Kidney (tissue), 22 donors: ENCODE measurements at places on chromosomes 7 and 10. TPM values are rescaled to one million over a fixed set of nuclear protein-coding genes. Genes with fewer than 3 reads are reported as not detected.

DNA sequence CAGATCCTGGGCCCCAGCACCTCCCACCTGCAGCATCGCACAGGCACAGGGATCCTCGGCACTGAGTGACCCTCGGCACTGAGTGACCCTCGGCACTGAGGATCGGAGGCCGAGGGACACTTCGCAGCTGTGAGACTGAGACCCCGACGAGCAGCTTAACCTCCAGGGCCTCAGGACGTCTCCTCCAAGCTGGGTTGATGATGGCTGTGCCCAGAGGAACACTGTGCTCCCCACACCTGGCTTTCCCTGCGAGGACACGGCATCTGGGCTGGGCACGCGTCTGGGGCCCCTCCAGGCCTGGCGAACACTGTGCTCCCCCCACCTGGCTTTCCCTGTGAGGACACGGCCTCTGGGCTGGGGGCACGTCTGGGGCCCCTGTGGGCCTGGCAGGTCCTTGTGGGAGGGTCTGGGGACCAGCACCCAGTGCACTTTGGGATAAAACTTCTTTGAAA is 158.3 kb upstream of the PPP2R2D start:
- no peak overlapping the region for H3K4me3 ChIP-seq
- H3K4me1 ChIP-seq, result no peaks in the 10 kb centered on the region
- DNase-seq, result no peak
- no peaks in the 10 kb centered on the region for H3K27me3 ChIP-seq
- no peak overlapping the region for H3K27ac ChIP-seq

DNA sequence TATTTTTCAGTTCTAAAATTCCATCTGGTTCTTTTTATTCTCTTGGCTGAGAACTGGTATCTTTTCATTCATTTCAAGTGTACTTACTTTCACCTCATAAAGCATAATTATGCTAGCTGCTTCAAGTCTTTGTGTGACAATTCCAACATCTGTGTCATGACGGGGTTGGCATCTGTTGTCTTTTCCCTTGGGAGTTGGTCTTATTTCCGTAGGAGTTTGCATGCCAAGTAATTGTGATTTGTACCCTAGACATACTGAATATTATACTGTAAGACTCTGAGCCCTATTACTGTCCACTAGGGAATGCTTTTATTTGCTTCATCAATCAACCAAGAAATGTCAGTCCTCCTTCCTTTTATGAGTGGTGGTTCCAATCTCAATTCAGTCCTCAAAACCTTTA is 24.6 kb upstream of the HUS1 start:
- no peaks in the 10 kb centered on the region for H3K4me1 ChIP-seq
- no peak overlapping the region for H3K4me3 ChIP-seq

MBLAC1 gene
- total RNA-seq, result 2.4 TPM

- H3K4me3 ChIP-seq, result no peak overlapping the region
- H3K27me3 ChIP-seq, result no peaks in the 10 kb centered on the region
- peaks cover 3% of the 10 kb centered on the region for H3K4me1 ChIP-seq
Measured at GRCh38 chr10:70139997-70140250, 6.6 kb downstream of the TYSND1 start.

TMEM178B gene
- total RNA-seq, result 20.0 TPM

HOXA7 gene
- total RNA-seq, result 31.3 TPM

CTBP2 gene
- 111 TPM for total RNA-seq

GRCh38 chr7:110534241-110534931 is 556.5 kb upstream of the LRRN3 start:
- H3K4me3 ChIP-seq, result no peak overlapping the region
- H3K36me3 ChIP-seq, result no peaks in the 10 kb centered on the region
- no peaks in the 10 kb centered on the region for H3K4me1 ChIP-seq
- no peak for DNase-seq

- no peak overlapping the region for H3K4me3 ChIP-seq
- no peak for DNase-seq
- no peaks in the 10 kb centered on the region for H3K27me3 ChIP-seq
- no peak overlapping the region for H3K27ac ChIP-seq
Measured at GRCh38 chr10:93098816-93099215, 25.1 kb downstream of the CYP26A1 start.

- no peaks in the 10 kb centered on the region for H3K27me3 ChIP-seq
- H3K4me1 ChIP-seq, result no peaks in the 10 kb centered on the region
- no peak for DNase-seq
- H3K36me3 ChIP-seq, result no peaks in the 10 kb centered on the region
- no peak overlapping the region for H3K27ac ChIP-seq
Measured at GRCh38 chr10:62178568-62178967, 90.1 kb downstream of the RTKN2 start.

IL2RA gene
- 11.9 TPM for total RNA-seq

GRCh38 chr7:50121286-50121685 is 28.2 kb upstream of the ZPBP start:
- no peaks in the 10 kb centered on the region for H3K4me1 ChIP-seq
- no peak overlapping the region for H3K4me3 ChIP-seq
- H3K27me3 ChIP-seq, result no peaks in the 10 kb centered on the region
- no peaks in the 10 kb centered on the region for H3K36me3 ChIP-seq

- no peaks in the 10 kb centered on the region for H3K36me3 ChIP-seq
- H3K4me1 ChIP-seq, result peaks cover 5% of the 10 kb centered on the region
- peak overlapping the region; percentile 8 for H3K27ac ChIP-seq
- H3K4me3 ChIP-seq, result no peak overlapping the region
- DNase-seq, result no peak
Measured at GRCh38 chr10:100970914-100971811, 1.9 kb downstream of the SEMA4G start.

MPP7 gene
- 11.6 TPM for total RNA-seq

- no peaks in the 10 kb centered on the region for H3K36me3 ChIP-seq
- H3K4me1 ChIP-seq, result no peaks in the 10 kb centered on the region
- DNase-seq, result no peak
- no peak overlapping the region for H3K27ac ChIP-seq
- no peak overlapping the region for H3K4me3 ChIP-seq
- no peaks in the 10 kb centered on the region for H3K27me3 ChIP-seq
Measured at GRCh38 chr10:111590703-111591102, 513.9 kb downstream of the ADRA2A start.

- H3K4me1 ChIP-seq, result peaks cover 7% of the 10 kb centered on the region
- no peaks in the 10 kb centered on the region for H3K27me3 ChIP-seq
- no peak overlapping the region for H3K27ac ChIP-seq
- no peak overlapping the region for H3K4me3 ChIP-seq
Measured at GRCh38 chr7:128933180-128933891, 4.4 kb upstream of the IRF5 start.
